ENCODE measurements at places on chromosomes 2 and 18.

DNA sequence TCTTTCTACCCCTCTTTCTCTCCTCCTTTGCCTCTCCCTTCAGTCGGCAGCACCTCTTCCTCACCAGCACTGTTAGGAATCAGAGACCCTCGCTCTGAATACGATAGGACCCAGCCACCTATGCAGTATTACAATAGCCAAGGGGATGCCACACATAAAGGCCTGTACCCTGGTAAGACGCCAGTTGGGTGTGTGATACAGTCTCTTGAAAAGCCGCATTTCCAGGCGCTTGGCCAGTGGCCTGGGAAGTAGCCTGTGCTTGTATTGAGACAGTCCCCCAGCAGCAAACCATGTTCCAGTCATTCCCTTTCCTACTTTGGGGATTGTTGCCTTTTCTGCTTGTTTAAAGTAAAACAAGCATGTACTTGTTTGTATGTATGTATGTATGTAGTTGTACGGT lies 118.4 kb upstream of the DAPL1 start:
- no peak for DNase-seq

DNA sequence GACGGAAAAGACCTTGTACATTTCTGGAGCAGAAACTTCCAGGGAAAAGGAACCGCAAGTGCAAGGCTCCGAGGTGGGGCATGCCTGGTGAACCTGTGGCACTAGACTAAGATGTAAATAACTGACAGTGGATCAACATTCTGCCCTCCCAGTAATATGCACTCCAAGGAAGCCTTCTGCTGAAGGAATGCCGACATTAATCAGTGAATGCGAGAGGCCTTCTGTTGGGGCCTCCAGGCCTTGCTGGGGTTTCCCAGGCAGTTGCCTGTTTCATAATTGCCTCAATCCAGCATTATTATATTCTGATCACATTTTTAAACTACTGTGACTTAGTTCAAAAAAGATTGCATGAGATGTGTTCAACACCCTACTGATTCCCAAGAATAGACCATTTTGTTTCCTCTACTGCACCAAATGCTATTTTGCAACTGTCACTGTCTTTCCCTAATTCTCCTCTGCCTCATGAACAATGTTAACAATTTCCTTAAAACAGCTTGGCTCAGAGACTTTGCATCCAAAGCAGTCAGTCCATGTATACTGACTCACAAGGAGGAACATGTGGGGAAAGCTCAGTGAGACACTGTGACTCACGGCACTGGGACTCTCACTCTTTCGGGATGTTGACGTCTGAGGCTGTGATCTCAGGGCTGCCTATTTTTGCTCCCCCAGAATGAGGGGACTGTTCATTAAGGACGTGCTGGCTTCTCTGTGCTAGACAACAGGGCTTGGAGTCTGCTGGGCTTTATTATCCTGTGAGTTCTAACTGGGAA lies 10.5 kb upstream of the DSG2 start:
- no peak for DNase-seq

GRCh38 chr2:149059822-149060221 lies 21.3 kb downstream of the LYPD6B start:
- no peak for DNase-seq

DNA sequence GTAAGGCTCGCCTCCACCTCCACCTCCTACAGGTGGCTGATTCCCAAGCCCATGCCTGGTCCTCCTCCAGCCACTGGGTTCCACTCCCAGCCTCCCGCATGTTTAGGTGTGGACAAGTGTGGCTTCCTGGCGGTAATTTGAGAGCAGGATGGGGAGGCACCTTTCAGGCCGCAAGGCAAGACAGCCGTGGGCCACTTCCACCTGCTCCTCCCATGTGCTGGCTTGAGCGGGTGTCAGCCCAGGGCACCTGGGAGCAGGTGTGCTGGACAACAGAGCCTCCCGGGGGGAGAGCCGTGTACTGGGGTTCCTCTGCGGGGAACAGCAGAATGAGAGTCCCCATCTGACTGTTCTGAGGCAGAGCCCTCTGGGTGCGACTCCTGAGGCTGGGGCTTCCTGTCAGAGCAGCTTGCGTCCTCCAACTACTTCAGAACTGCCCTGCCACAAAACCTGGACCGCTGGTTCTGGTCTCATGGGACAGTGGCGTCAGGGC lies 83.9 kb downstream of the TPO start:
- no peak for DNase-seq

- DNase-seq: no peak
These were observed 6.8 kb upstream of the EFHD1 start for GRCh38 chr2:232626584-232626983.

DNA sequence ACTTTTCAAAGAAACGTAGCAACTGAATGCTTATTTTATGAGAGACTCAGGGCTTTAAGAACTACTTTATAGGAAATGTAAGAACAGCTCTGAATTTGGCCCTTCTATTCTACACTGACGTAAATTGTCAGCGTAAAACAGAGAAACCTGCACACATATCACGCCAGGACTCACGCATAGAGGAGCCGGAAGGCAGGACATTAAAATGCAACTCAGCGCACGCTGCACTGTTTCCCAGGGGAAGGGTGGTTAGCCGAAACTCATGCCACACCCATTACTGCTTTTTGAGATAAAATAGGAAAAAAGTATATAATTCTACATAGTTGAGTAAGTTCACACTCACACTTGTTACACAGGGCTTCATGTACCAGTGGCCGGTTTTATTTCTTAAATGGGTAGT lies 7.4 kb downstream of the TUBB6 start:
- no peak for DNase-seq

DNA sequence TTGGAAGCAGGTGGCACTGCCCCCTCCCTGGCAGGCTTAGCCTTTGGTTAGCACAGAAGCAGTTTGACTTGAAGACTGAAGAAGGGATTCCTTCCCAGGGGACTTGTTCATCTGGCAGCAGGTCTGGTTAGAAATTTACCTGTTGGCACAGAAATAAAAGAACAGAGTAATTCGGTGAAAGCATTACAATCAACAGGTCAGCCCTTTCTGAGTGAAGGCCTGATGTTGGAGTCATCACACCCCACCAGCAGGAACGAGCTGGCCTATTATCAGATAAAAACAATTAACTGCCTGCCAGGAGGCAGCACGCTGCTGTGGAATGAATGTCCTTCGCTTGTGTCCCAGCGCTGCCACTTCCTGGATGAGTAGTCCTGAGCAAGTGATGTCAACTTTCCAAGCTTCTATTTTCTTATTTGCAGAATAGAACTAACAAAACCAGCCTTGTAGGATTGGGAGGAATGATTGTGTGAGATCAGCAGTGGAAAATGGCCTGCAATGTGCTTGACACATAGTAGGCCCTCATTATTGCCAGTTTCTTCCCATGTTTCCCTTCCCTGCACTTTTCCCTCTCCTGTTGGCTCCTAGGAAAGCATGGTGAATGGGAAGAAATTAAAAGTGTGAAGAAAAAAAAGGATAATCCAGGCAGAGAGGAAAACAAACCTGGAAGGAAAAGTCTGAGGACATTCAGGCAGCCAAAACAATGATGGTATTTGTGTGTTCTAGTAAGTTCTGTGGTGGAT lies 29.0 kb downstream of the LGALSL start:
- no peak for DNase-seq

GRCh38 chr2:2699121-2699505 lies 368.0 kb upstream of the MYT1L start:
- no peak for DNase-seq

GRCh38 chr2:230874456-230874855 lies 9.7 kb downstream of the ITM2C start:
- no peak for DNase-seq

DNA sequence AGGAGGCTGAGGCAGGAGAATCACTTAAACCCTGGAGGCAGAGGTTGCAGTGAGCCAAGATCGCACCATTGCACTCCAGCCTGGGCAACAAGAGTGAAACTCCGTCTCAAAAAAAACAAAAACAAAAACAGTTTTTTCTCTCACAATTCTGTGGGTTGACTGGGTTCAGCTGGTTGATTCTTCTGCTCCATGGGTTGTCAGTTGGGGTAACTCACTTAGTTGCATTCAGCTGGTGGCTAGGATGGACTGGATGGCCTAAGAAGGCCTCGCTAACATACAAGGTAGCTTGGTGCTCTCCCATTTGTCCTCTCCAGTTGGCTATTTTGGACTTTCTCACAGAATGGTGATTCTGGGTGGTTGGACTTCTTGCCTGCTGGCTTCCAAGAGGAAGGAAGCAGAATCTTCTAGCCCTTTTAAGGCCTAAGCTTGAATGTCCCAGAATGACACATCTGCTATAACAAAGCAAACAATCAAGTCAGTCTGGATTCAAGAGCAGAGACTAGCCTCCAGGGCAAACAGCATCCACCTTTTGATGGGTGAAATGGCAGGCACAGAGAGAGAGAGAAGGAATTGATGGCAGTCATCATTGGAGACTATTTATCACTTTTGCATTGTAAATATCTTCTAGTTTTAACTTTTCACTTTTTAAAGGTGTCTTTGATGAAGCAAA lies 17.9 kb downstream of the LAMA3 start:
- DNase-seq: no peak

DNA sequence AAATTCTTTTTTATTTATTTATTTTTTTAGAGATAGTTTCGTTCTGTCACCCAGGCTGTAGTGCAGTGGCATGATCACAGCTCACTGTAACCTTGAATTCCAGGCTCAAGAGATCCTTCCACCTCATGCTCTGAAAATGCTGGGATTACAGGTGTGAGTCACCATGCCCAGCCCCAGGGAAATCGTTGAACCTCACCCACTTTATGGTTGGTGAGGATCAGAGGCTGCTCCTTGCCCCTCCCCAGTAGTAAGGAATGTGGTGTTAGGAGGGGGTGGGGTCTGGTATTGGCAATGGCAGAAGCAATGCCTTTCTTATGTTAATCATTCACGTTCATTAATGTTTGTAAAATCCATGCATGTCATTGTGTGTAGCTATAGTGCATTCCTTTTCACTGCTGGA lies 161.9 kb downstream of the SUCLG1 start:
- no peak for DNase-seq

DNA sequence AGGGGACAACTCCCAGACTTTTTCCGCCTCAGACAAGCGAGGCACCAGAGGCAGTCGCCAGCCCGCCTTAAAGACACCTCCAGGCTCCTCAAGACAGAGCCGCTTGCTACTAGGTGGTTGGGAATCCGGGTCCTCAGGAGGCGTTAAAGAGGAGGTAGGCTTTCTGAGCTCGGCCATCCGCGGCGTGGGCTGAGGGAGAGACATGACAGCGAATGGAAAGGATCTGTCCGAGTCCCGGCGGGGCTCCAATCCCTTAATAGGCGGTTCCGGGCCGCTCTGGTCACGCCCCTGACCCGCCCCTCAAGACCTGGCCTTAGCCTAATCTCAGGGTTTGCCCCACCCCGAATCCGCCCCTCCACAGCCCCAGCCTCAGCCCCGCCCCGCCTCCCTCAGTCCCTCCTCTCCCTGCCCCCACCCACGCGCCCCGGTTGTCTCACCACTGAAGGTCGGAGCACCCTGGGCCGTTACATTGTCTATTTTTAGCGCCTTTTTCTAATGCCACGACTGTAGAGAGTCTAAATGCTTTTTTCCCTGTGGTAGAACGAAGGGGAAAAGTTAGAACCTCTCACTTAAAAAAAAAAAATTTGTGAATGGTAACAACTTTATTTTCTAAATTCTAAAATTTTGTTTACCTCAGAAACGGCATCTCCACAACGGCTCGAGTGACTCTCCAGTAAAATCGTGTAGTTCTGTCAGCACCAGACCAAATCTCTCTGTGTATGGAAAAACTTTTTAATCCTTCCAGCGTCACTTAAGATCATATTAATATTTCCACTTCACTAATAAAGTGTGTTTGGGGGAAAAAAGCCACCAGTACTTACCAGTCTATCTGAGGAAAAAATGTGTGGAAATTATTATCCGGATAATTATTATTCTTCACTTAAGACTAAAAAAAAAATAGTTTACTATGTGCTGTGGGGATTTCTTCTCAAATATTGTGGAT lies at the start of gene RAD51AP2:
Gene RAD51AP2, minus strand, starts transcription at position 229 of the 943 bp plus-strand sequence. Its CDS starts 25 bp downstream, at position 204.
- peak; percentile 87 for DNase-seq

DNA sequence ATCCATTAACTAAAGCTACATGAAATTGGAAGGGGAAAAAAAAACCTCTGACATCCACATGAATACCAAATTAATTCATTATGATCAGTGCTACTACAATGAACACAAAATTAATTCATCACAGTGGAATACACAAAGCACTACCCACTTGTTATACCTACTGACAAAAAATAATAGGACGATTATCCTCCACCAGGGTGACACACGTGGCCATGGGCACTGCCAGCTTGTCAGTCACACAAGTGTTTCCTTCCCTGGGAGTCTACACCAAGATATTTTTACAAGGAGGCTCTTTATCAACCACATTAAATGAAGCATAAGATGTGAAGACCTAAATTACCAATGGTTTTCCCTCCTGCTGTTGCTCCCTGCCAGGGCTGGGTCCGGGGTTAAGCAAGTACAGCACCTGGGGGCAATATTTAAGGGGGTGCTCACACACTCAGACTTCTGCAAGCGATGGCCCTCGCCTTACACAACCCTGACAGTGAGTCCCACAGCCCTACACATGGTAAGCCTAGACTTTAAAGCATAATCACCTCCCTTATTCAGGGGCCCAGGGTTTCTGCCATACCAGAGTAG lies 90.1 kb downstream of the TCF4 start:
- no peak for DNase-seq

- no peak for DNase-seq
These were observed 532 bp downstream of the UGT1A5 start for GRCh38 chr2:233713262-233713615.

- peak; percentile 66 for DNase-seq
These were observed 61.3 kb downstream of the PMAIP1 start for GRCh38 chr18:59961070-59961469.

DNA sequence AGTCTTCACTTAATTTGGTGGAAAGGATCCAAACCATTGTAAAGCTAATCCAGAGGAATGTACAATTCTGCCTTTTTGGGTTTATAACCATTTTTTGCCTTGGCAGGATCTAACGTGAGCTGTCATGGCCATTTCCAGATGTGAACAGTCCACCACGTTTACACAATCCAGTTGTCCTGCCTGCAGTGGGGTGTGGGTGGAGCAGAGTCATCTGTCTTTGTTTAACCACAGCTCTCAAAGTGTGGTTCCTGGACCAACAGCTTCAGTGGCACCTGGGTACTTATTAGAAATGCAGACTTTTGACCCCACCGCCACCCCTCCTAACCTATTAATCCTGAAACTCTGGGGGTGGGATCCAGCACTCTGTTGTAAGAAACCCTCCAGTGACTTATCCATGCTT lies 35.9 kb downstream of the FHOD3 start:
- peak; percentile 55 for DNase-seq

DNA sequence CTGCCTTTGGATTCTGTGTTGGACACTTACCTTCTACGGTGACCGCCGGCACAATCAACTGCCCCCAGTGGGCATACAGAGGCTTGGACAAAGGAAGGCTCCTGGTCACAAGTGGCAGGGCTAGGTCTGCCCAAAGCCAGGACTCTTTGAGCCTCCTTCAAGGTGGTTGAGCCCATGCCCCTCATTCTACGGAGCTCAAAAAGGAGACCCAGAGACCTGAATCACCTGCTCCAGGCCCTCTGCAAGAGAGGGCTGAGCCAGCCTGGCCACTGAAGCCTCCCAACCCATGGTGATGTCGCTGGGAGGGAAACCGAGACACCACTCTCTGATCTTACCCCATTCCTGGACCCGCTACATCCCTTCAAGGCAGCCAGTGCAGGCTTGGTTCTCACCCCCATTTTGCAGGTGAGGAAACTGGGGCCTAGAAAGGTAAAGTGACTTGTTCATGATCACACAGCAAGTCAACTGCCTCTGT lies 87.9 kb downstream of the INHBB start:
- no peak for DNase-seq

Measured in GM12865 (cell line).